ENCODE measurements at places on chromosomes 6 and 20.

DNA sequence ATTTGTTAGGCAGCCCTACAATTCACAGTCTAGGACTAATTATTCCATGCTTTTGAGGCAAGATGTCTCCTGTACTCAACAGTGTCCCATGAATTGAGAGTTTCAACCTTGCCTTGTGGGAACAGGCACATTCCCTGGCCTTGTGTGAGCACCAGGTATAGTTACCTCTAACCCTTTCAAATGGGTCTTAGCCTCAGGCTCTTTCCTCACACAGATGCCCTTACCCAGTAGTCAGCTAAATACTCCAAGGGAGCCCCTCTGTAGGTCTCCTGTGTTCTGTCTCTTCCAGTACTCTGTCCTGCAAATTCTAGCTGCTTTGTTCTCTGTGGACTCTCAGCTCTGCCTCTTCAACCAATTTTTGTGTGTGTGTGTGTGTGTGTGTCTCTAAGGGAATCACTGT, 135.3 kb downstream of the ZFAND3 start:
- DNase-seq = no peak

DNA sequence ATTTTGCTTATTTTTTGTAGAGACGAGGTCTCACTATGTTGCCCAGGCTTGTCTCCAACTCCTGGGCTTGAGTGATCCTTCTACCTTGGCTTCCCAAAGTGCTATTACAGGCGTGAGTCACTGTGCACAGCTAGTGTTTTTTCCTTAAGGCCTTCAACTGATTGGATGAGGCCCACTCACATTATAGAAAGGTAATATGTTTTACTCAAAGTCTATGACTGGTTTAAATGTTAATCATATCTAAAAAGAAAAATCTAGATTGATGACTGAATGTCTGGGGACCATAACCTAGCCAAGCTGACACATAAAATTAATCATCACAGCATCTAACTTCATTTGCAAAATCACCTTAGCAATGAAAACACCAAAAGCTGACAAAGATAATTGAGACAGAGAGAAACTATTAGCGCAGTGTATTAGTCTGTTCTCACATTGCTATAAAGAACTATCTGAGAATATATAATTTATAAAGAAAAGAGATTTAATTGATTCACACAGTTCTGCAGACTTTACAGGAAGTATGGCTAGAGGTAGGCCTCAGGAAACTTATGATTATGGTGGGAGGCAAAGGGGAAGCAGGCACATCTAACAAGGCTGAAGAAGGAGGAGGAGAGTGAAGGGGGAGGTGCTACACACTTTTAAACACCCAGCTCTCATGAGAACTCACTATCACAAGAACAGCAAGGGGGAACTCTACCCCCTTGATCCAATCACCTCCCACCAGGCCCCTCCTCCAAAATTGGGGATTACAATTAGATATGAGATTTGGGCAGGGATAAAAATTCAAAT, 66.8 kb upstream of the ARHGAP18 start:
- no peak for DNase-seq

GRCh38 chr6:69138148-69138547, 503.1 kb downstream of the ADGRB3 start:
- no peak for DNase-seq

DNA sequence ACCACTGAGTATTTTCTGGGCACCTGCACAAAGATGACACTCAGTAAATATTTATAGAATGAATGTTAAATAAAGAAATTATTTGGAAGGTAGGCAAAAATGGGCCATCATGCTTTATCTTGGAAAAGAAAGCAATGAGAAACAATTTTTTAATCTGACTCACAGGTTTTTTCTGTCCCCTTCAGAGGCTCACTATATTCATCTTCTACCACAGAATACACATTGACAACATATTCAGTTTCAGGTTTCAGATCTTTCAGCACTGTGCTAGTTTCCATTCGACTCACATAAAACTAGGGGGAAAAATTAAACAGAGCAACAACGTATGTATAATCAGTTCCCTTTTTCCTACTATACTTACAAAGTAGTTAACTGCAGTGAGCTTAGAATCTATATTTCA, 58.3 kb downstream of the COL12A1 start:
- peak; percentile 4 for DNase-seq

GRCh38 chr20:49915118-49915379, 280 bp downstream of the SPATA2 start:
- DNase-seq = no peak

GRCh38 chr20:38834868-38835267, 29.4 kb downstream of the PPP1R16B start:
- DNase-seq = no peak

DNA sequence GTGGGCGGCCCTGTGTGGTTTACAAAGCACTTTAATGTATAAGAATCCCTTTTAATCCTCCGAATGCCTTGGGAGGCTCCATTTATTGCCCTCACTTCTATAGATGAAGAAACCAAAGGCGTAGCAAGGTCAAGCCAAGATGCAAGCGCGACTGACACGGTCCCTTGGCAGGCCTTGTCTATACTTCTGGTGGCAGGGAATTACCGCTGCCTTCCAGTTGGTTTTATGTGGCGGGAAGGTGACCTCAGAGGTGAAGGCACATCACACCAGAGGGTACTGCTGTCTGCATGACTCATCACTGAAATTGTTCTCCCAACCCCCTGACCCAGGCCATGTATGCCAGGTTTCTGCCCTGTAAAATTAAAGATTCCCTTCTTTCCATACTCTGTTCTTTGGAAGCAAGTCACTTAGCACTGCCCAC, 36.1 kb upstream of the NAA20 start:
- DNase-seq = no peak

GRCh38 chr6:75331151-75331550, 46.6 kb upstream of the TMEM30A start:
- DNase-seq = no peak

DNA sequence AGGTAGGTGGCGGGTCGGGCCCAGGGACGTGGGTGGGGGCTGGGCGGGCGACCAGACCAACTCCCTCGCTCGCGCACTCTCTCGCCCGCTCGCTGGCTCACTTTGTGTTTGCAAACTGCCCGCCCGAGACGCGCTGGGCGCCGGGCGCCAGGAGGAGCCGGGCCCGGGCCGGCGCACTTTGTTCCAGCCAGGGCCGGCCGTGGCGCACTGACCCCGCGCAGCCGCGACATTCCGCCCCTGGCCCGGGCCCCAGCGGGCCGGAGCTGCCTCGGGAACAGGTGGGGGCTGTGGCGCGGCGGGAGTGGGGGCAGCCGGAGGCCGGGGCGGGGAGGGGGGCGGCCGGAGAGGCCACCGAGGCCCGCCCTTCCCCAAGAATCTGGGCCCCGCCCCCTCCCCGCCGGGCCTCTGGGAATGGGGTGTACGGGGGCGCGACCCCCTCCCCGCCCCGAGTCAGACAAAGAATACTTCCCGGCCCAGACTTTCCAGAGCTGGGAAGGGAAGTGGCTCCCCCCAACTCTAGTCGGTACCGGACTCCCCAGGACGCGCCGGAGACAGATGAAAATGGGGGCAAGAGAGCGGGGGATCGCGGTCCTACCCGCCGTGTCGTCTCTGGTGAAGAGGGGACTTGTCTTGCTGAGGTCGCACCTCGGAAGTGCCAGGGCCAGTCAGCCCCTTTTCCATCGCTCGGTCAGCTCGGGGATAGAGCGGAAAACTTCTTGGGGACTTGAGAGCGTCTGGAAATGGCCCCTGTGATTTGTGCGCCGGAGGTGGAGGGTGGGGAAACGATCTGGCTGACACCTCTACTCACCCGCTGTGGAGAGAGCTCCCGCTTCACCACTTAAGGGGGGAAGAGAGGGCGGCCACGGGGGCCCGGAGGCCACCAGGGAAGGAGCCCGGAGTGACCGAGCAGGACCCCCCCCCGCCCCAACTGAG, 951 bp downstream of the FOXP4 start:
- DNase-seq = no peak

GRCh38 chr20:35582131-35582530, 33.5 kb upstream of the SPAG4 start:
- no peak for DNase-seq

DNA sequence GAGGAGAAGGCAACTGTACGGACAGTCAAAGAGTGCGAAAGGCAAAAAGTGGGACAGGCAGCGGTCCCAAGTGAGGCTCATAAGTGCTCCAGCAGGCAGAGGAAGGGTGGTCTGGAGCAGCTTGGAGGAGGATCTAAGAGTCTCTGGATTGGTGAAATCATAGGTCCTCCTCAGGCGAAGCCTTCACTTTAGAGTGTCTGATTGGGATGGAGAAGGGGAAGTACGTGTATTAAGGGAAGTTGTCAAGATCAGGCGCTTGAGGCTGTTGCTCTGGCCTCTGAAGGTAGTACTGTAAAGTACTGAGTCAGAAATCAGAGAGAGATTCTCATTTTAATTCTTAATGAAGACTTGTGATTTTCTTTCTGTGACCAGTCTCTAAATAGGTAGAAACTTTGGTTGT, 185.6 kb downstream of the KIF16B start:
- DNase-seq = no peak

Measured in T-helper 1 cell (primary cell).